Activated naive CD8-positive, alpha-beta T cell treated with anti-CD3 and anti-CD28 coated beads, Interleukin-2, amount 10 ng/mL, durations not matched to agents 7 days and 5 days (primary cell): ENCODE measurements at places on chromosomes 3 and 15.

GRCh38 chr3:88460369-88460768 lies 310.6 kb downstream of the C3orf38 start:
- no peak for DNase-seq

DNA sequence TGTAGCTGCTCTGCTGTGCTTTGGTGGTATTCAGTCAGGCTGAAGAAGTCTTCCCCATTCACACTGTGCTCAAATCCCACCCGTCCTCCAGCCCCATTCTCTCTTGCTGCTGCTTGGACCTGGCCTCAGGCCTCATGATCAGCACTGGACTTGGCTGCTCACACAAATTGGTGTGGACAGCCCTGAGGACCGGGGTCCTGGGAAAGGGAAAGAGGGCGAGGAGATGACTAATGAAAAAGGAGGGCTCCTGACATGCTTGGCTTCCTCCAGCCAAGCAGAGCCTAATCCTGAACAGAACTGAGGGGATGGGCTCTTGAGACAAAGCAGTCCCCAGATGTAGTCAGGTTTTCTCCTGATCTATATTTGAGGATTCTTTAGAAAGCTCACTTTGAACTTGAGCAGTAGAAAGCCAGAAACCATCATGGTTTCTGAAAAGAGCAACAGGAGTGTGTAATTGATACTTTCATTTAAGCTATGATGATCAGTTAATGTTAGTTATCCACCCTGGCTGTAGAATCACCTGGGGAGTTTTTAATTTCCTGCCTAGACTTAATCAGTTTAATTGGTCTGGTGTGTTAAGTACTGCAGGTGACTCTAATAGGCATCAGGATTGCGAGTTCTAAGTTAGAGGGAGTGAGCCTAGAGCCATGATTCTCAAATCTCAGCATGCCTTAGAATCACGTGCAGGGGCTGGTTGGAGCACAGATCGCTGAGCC lies 79.4 kb upstream of the THBS1 start:
- DNase-seq = no peak

GRCh38 chr3:140834266-140835037 lies 107.2 kb upstream of the SLC25A36 start:
- DNase-seq = no peak

GRCh38 chr15:100093211-100094126 lies 248.3 kb downstream of the ADAMTS17 start:
- DNase-seq = no peak

DNA sequence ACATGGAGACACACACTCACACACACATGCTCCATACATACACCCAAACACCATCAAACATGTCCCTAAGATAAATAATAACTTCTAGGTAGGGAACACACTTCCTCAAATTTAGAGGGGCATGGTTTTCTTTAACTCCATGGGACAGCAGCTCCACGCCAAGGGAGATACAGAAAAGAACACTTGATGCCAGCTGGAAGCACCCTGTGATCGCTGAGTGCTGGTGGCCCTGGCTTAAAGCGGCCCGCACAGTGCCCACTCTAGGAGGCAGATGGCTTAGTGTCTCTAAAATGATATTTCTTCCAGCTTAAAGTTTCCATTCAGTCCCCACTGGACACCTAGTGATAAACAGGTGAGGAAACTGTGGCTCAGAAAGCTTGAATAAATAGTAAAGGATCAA lies 232.9 kb downstream of the UACA start:
- no peak for DNase-seq

DNA sequence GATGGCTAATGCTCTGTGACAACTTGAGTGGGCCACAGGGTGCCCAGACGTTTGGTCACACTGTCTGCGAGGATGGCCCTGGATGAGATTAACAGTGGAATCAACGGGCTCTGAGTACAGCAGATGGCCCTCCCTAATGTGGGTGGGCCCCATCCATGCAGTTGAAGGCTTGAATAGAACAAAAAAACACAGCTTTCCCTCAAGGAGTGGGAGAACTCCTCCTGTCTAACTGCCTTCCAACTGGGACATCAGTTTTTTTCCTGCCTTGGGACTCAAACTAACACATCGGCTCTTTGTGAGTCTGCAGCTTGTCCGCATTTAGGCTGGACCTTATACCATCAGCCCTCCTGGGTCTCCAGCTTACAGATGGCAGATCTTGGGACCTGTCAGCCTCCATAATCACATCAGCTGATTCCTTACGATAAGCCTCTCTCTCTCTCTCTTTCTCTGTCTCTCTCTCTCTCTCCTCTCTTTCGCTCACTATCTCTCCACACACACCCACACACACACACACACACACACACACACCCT lies 20.8 kb downstream of the FAM174B start:
- DNase-seq = no peak

DNA sequence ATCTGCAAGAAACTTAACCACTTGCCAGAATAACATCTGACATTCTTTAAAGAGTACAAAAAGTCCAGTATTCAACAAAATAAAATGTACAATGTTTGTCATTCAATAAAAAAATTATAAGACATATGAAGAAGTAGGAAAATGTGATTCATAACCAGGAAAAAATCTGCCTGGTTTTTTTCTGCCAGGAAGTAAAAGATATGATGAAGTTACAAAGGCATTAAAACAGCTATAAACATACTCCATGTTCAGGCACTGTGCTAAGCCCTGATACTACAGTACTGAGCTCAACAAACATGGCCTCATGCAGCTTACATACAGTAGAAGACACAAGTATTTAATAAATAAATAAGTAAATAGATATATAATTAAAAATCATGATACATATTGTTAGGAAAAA lies 178.4 kb upstream of the STT3B start:
- DNase-seq = no peak

DNA sequence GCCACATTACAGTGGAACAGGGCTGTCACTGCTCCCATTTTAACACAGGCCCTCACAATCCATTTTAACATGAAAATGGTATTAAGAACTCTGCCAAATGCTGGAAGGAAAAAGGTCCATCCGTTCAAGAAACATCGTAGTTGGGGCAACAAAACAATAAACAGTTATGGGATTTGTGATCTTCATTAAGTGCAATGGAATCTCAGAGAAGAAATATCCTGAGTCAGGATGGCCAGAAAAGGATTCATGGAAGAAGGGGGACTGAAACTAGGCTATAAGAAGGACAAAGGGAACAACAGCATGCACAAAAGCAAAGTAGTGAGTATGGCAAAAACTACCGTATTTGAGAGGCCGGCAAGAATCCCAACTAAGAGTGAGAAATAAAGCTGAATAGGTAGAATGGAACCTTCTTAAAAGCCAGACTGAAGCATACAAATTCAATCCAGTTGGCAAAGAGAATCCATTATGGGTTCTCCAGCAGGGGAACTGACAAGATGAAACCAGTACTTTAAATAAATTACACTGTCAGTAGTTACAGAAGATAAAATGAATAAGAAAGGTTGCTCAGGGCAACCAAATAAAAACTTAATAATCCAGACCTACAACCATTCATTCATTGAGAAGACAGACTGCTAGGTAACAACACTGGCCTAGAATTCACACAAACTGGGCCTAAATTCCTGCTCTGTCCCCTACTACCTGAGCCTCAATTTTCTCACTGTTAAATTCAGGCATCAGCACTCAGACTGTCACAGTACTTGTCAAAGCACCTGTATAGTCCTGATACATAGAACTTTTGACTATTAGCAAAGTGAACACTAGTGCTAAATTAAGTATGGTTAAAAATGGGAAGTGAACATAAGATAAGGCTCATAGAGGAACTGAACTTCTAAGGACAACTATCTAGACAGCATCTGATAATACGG lies 6.3 kb downstream of the TBL1XR1 start:
- no peak for DNase-seq

GRCh38 chr3:182920515-182921084 lies 59.7 kb downstream of the DCUN1D1 start:
- no peak for DNase-seq

DNA sequence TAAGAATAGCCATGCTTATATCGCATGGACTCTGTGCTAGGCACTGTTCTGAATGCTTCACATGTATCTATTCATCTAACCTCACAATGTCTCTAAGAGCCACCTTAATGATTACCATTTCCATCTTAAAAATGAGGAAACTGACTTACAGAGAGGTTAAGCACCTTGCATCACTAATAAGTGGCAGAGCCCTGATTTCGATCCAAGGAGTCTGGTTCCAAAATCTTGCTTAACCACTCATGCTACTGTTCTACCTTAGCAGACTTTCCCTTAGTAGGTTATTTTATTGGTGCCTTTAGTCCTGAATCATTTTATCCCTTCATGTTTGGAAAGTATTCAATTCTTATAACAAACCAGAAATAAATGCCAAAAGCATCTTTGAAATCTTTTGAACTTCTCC lies 89.2 kb upstream of the DCBLD2 start:
- DNase-seq = no peak

DNA sequence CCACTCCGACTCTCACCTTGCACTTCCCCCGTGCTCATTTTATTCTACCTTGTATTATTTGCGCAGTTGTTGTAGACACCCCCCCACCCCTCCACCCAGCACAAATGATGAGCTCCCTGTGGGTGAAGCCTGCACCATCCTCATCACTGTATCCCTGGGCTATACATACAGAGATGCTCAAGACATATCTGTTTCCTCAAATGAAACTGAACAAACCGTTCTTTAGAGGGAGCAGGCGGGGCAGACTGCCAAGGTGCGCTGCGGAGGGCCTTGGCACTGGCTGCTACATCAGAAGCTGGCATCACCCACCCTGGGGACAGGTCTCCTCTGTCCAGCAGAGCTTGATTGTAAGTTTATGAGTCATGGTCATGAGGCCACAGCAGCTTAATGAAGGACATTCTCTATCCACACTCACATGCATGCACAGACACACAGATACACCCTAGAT lies 29.0 kb downstream of the ADCY5 start:
- no peak for DNase-seq

- DNase-seq = no peak
These were observed 14.8 kb upstream of the LDHAL6B start for GRCh38 chr15:59191855-59192237.

DNA sequence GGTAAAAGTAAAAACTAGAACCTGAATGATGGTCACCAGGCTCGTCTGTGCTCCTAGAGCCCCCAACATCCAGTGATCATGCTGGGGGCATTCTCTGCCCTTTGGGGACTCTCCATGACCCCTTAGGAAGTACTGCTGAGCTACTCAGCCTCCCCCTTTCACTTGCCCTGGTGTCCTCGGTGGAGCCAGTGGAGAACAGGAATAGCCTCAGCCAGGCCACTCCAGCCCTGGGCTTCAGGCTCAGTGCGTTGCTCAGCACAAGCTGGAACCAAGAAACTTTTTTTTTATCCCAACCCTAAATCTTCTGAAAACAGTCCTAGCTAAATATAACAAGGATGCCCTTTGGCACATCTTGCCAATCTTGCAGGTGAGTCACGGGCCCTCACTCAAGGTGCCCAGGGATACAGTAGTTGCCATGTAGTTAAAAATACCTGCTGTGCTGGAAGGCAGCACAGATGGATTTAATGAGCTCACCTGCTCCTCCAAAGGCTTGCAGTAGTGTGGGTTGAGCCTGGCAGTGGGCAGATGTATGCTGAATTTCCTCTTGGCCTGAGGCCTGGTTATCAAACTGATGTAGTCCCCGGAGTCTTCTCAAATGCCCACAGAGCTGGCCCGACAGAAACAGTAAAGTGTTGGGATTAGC lies 46.9 kb upstream of the TMEM158 start:
- no peak for DNase-seq

DNA sequence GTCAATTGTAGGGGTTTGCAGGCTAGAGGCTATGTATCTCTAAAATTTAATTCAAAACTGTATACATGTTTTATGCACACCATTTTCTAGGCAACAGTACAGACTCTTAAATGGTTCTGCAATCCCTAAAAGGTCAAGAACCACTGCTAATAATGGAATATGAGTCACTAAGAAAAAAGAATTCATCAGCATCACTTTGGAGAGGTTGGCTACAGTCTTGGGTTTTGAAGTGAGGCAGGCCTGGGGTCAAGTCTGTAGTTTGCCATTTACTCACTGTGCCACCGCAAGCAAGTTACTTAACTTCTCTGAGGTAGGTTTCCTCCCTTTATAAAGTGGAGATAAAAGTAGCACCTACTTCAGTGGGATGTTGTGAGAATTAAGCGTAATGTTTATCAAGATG lies 33.7 kb downstream of the THRB start:
- no peak for DNase-seq

DNA sequence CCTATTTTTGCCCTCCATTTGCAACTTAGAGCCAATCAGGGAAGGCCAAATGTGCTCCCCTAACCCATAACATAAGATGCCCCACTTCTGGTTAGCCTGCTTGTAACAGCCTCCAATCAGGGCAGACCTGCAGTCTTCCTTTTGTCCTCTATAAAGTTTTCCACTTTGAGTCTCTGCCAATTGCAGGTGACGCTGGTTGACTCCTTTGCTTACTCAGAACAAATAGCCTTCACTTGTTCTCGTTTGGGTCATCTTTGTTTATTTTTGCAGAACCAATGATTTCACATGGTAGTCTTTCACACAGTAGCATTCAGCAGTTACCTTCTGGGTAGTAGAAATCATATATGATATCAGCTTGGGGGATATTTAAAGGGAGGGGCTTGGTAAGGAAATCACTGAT lies 225.6 kb downstream of the MINAR1 start:
- no peak for DNase-seq

- no peak for DNase-seq
These were observed 53.6 kb upstream of the UBE2E1 start for GRCh38 chr3:23752126-23752525.

- no peak for DNase-seq
These were observed 325.5 kb downstream of the SATB1 start for GRCh38 chr3:18099611-18100010.

GRCh38 chr3:158333736-158334135 lies 223.8 kb downstream of the RSRC1 start:
- DNase-seq = no peak

DNA sequence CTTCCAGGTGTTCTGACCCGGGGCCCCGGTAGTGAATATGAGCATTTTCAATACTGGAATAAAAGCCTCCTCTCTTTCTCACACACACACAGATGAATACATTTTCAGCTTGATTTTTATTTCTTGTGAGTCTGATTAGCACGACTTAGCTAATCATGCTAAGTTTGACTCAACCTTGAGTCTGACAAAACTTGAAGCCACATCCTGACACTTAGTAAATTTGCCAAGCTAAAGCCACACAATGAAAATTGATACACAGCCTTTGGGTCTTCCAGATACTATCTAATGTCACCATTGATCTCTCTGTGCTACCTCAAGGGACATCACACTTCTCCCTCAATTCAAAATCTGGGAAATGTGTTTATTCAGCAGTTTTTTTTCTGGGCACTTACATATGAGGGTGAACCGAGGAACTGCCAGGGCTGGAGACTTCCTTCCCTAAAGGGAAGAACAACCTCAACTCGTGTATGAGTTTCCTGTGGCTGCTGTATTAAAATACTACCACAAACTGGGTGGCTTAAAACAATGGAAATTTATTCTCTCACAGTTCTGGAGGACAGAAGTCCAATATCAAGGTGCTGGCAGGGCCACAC lies 18.6 kb downstream of the TMEM266 start:
- no peak for DNase-seq
